ENCODE measurements at places on chromosomes 12 and 14. TPM values are rescaled to one million over a fixed set of nuclear protein-coding genes. Genes with fewer than 3 reads are reported as not detected.

Gene RASSF9
- total RNA-seq: not detected

Gene CHST11
- total RNA-seq: 122 TPM

Gene CDKL1
- 7.5 TPM for total RNA-seq

Gene PTHLH
- total RNA-seq: not detected

Gene VWF
- not detected for total RNA-seq

Gene MSI1
- not detected for total RNA-seq

Gene ANKS1B
- 0.46 TPM for total RNA-seq

Gene CD163
- not detected for total RNA-seq

Gene HPD
- total RNA-seq: not detected

Gene CIROP
- total RNA-seq: not detected

Gene ARHGDIB
- total RNA-seq: 1,194 TPM

Gene TPH2
- not detected for total RNA-seq

Gene GPR162
- total RNA-seq: 0.17 TPM

Measured in T-helper 1 cell treated with Interleukin-12 subunit alpha and Interleukin-12 subunit beta and Interleukin-4 antibody, amounts not matched to agents 30 ng/mL and 1 ng/mL, for 36 hours (primary cell).